H9 (cell line): ENCODE measurements at places on chromosomes 16 and 17. TPM values are rescaled to one million over a fixed set of nuclear protein-coding genes. Genes with fewer than 3 reads are reported as not detected.
A peak's percentile ranks its signal among the peaks of the same experiment; 100 is the strongest.

CMTM2 gene
- not detected in 2 replicates for total RNA-seq

NCOR1 gene
- total RNA-seq = 112 and 119 TPM in 2 replicates

GRCh38 chr17:33284022-33284421 lies 9.1 kb downstream of the ASIC2 start:
- no peak for DNase-seq

DNA sequence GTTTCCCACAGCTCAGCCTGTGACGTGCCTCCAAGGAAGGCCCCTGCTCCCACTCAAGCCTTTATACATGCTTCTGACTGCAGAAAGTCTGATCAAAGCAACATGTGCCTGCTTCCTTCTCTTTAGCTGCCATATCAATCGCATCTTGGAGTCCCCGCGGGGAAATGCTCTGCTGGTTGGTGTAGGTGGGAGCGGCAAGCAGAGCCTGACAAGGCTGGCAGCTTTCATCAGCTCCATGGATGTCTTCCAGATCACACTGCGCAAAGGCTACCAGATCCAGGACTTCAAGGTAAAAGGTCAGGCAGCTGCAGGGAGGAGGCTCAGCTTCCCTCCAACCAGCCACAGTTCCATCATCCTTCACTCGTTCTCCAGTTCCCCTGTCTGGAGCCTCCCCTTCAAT lies 189.7 kb downstream of the ZNF18 start:
- no peak for DNase-seq

DNA sequence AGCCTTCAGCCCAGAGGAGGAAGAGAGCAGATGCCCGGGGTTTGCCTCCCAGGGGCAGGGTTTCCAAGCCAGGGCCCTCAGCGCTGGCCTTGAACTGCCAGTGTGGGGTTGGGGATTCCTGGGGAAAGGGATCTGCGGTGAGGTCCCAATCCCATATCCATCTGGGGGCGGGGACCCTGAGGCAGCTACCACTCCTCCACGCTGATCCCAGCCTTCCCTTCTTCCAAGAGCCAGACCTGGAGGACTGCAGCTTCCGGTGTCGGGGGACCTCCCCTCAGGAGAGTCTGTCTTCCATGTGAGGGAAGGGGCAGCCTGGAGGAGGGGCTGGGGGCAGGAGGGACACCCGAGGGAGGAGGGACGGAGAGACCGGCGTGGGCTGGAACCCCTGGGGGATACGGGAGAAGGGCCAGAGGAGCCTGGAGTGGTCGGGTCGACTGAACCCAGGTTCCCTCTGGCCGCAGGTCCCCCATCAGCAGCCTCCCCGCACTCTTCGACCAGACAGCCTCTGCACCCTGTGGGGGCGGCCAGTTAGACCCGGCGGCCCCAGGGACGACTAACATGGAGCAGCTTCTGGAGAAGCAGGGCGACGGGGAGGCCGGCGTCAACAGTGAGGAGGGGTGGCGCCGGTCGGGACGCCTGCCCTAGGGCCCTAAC lies 10.7 kb upstream of the CISD3 start:
- peak; percentile 93 for DNase-seq

GRCh38 chr17:78853926-78854394 lies 13.3 kb upstream of the USP36 start:
- no peak for DNase-seq

DNA sequence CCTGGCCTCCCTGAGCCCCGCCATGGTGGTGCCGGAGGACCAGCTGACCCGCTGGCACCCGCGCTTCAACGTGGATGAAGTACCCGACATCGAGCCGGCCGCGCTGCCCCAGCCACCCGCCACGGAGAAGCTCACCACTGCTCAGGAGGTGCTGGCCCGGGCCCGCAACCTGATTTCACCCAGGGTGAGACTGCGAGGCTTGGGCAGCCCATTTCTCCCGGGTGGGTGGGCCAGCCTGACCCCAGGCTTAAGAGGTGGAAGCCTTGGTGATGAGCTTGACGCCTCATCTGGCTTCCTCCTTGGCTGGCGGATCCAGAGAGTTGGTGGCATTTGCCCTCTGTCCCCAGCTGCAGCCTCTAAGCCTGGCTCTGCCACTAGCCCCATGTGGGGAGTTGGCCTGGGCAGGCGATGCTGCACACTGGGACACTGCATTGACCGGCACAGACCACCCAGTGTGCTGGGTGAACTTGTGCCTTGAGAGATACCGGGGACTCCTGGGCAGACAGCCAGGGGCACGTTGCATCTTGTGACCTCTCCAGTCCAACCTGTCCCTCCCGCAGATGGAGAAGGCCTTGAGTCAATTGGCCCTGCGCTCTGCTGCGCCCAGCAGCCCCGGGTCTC lies 3.0 kb downstream of the CDT1 start:
- DNase-seq = no peak

GRCh38 chr16:3807425-3808123 lies 72.9 kb downstream of the CREBBP start:
- no peak for DNase-seq

DNA sequence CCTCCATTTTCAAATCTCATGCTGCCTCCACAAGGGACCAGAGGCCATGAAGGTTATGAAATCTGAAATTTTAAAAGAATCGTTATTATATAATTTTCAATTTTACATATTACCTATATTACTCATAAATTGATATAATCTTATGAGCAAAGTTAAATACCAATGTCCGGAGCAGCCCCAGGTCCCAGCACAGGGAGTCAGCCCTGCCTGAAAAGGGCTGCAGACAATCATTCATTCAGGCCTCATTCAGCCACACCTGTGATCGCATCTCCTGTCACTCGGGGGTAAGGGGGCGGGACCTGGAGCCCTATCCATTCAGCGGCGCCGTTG lies 172.5 kb downstream of the AHSP start:
- DNase-seq = peak; percentile 94

GRCh38 chr17:70329721-70330120 lies 160.4 kb downstream of the KCNJ2 start:
- DNase-seq = no peak

ALOX12B gene
- total RNA-seq = 0.86 and 1.2 TPM in 2 replicates

KCNH6 gene
- 1.6 and 2.3 TPM in 2 replicates for total RNA-seq

GRCh38 chr17:27805520-27806146 lies 5.3 kb upstream of the NOS2 start:
- DNase-seq = peak; percentile 94

DNA sequence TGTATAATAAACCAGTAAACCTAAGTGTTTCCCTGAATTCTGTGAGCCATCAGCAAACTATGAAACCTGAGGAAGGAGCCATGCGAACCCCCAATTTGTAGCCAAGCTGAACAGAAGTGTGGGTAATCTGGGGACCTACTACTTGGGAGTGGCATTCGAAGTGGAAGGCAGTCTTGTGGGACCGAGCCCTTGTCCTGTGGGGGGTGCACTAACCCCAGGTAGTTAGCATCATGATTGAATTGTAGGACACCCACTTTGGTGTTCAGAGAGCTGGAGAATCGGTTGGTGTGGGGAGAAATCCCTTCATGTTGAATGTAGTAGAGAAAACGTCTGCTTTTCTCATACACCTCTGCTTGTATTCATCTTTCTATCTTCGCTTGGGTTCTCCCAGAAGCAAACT lies 79.7 kb upstream of the CPHXL start:
- DNase-seq = no peak
